ENCODE measurements at places on chromosomes 5 and 9.

DNA sequence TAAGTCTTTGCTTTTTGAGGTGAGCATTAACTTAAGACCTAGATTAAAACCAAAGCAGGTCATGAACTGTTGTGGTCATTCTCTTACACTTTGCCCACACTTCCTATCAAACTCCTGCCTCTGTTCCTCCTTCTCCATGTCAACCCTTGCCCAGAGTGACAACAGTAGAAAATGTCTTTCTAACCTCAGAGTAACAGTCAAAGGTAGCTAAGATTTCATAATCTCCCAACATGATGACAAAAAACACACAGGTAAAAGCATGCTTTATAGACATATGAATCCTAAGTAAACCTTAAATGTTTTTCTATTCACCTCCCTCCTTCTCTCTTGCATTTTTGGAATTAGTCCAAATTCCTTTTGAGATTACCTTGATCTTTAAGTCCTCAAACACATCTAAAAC is 422.3 kb downstream of the SPATA31D1 start:
- DNase-seq: no peak

GRCh38 chr9:128244837-128245231 is 31.0 kb downstream of the GOLGA2 start:
- no peak for DNase-seq

- no peak for DNase-seq
Observed at GRCh38 chr5:126610160-126610559, 9.4 kb downstream of the PHAX start.

DNA sequence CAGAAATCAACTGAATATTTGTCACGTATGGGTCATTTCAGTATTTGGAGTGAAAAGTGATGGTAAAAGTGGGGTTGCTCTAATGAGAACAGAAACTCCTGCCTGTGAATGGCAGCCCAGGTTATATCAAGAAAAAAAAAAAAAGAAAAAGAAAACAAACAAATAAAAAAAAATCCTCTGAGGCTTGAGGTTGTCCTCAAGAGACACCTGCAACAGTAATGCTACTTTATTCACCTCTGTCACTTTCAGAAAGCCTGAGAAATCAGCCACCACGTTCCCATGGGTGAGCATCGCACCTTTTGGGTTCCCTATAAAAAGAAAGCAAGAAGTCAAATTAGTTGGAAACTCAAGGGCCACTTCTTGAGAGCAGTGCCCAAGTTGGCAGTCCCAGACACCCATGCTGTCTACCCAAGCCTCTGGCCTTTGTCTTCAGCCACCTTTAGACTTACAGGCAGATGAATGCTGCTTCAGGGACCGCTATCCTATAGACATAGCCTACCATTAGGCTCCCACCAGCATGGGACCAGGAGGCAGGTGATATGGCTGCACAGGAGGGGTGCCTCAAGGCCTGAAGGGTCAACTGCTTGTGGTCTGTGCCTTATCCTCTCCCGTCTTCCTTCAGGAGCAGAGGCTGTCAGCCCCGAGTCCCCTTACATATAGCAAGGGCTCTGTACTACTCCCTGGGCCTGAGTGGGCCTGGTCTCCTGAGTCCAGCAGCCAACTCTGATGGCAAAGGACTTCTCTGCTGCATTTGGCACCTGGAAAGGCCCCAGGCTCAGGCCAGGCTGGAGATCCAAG is 31.1 kb upstream of the MEIKIN start:
- no peak for DNase-seq

- DNase-seq: no peak
Observed at GRCh38 chr9:93699650-93700049, 123.3 kb downstream of the PHF2 start.

GRCh38 chr9:79034583-79034982 is 537.2 kb upstream of the TLE4 start:
- no peak for DNase-seq

DNA sequence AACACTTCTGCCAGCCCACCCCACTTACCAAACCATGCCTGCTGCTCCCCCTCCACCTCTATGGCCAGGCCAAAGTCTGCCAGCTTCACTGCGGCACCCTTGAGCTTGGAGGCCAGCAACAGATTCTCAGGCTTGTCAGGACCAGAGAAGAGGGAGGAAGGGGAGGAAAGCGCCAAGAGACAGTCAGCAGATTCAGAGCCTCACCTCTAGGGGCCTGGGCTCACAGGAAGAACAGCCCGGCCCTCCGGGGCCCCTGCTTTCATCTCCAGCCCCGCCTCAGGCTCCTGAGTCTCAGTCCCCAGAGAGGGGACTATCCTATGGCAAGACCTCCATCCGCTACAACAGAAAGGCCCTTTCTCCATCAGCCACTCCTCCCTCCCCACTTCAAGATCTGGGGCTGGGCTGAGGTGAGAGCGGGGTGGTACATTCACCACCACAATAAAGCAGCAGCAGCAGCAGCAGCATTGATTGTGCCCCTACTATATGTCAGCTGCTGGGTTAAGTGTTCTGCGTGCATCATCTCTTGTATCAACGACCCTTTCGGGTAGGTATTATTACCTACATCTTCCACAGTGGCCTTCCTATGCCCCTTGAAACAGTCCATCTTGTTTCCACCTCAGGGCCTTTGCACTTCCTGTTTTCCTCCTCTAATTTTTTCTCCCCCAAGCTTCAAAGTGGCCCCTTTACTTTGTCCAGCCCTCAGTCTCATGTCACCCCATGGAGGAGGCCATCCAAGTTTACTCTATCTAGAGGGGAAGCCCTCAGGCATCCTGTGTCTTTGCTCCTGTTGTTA is 36.0 kb downstream of the CAMK2A start:
- DNase-seq: no peak

DNA sequence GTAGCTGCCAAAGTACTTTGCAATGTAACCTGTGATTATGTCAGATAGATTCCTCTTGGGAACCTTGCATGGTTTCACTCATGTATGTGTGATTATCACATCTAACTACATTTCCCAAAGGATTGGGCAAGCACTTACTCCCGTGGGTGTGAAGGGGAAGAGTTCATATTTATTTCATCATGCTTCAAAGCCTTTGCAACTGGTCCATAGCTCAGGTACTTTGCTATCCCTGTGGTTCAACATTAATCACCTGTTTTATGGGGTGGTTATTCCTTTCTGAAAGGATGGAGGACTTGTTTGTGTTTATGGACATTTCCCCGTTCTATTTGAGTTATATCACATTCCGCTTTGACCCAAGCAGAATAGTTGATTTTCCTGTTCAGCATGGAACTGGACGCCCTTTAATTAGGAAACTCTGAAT is 13.6 kb upstream of the ERMP1 start:
- no peak for DNase-seq

GRCh38 chr5:143805861-143806260 is 6.1 kb upstream of the HMHB1 start:
- no peak for DNase-seq

DNA sequence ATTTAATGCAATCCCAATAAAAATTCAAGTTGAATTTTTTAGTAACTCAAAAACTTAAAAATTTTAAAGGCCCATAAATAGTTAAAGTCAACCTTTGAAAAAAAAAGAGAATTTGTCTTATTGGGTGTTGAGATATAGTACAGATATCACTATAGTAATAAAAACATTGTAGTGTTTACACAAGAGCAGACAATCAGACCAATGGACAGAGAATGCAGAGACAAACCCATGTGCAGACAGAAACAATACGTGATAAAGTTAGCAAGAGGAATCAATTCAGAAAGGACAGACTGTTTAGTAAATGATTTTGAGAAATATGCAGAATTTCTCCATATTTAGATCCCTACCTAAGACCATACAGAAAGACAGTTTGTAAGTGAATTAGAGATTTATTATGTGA is 33.9 kb downstream of the GOLGA1 start:
- DNase-seq: no peak

- DNase-seq: no peak
Observed at GRCh38 chr9:12915366-12915954, 140.6 kb downstream of the LURAP1L start.

DNA sequence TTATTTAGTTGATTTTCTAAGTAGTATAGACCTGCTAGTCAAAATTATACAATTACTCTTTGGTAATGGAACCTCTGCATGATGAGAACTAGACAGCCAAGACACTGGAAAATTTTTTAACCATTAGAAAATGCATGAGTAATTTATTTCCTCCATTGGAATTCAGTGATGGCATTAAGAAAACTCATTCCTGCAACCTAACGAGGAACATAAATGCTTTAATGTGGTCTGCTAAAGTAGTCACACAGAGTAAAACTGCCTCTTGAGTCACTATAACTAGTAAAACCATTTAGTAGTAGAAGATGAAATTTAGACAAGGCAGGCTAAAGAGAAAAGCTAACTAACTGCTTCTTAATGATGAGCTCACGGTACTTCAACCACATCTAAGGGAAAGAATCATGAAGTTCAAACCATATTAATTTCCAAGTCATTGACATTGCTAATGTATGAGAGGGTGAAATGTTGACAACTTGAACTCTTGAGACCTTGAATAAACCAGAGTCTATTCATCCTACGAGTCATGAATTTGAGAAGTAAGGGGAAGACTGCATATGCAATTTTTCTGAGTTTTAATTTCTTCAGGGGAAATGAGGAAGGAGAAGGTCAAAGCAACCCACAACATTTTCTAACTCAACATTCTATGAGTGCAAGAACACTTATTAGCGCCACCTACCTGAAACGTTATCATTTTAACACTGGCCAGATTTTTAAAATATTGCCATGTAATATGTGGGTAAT is 74.4 kb downstream of the GLIS3 start:
- no peak for DNase-seq

- DNase-seq: no peak
Observed at GRCh38 chr9:92986176-92987119, 39.1 kb downstream of the FGD3 start.

DNA sequence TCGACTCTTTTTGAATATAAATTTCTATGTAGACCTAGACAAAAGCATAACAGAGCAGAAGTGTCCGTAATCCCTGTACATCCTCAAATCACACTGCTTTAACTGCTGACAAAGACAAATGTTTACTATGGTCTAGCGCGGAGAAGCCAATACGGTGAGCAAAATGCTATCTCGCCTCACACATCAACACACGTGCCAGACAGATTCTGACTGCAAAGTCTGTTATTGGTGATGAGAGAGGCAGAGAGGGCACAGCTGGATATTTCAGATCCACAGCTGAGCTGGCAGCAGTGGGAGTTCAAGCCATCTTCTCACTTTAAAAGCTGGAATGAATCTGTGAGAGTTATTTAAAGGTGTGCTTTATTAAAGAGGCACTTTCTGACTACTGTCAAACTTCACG is 124.3 kb downstream of the ARL15 start:
- DNase-seq: no peak

GRCh38 chr9:134983074-134983473 is 65.4 kb upstream of the FCN1 start:
- DNase-seq: no peak

DNA sequence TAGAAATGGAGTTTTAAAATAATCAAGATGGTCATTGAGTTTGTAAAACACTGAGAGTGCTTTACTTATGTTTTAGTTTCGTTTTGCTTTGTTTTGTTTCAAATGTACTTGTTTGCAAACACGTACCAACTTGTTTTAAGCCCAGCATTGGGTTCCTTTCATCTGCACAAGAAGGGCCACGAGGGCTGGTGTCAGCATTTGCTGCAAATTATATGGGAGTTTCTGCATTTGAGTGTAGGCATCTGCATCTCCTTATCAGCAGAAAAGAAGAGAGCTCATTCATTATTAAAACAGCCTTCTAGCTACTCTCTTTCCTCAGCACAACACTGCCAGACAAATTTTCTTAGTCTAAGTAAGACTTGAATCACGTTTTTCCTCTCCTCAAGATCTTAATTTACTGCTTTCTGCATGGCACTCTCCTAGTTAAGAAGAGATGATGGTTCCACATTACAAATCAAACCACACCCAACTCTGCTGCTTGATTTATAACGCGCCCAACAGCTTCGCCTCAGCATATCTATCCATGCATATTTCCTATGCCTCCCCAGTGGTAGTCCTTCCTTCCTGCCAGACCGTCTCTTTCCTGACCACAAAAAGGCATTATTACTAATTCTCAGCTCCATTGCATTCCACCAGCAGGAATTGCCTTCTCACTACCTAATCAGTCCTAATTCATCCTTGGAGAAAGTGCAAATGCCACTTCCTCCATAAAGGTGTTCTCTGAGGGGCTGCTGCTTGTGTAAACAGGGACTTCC is 95.2 kb upstream of the CAST start:
- DNase-seq: no peak
